ENCODE measurements at places on chromosomes 12 and 14.

DNA sequence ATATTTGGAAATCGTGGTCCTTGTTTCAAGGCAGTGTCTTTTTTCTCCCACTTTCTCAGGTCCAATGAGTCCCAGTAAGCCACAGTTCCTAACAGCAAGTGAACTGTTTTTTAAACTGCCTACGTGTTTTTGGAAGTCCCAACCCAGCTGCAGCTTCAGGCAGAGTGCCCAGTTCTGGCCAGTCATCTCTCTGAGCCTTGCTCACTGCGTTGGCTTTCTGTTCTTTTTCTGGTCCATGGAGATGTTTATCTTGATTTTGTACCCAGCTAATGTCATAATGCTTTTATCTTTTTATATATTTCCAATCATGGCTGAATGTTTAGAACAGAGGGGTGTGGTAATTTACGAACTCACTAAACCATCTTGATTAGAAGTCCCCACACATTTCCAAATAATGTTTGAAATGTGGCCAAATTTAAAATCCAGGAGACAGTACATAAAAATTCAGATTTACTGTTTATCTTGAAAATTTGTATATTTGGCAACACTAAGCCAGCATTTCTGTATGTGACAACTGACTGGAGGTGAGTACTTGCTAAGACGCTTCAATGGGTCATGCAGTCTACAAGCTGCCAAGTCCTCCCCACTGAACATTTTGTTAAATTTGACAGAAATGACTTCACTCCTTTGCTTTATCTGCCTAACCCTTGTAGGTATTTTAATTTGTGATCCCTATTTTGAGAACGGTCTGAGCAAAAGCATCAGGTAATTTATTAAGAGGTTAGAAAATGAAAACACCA lies 46.1 kb upstream of the OTOGL start:
- no peak for DNase-seq

DNA sequence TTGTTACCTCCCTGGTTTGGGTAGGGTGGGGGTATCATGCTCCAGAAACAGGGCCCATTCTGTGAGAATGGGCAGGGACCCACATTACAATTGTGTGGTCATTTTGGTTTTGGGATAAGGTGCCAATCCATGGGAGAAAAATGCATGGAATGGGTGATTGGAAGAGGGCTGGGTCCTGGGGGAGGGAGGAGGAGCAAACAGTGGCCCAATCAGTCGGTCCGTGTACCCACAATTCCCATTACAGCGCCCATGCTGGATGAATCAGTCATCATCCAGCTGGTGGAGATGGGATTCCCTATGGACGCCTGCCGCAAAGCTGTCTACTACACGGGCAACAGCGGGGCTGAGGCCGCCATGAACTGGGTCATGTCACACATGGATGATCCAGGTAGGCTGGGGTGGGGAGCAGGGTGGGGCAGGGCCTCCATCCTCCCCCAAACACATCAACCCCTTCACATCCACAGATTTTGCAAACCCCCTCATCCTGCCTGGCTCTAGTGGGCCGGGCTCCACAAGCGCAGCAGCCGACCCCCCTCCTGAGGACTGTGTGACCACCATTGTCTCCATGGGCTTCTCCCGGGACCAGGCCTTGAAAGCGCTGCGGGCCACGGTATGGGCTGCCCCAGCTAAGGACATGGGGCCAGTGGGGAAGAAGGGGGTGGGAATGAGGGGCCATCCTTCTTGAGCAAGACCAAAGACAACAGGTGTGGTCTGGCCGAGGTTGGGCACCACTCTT lies 3.6 kb upstream of the TPI1 start:
- DNase-seq: no peak

- no peak for DNase-seq
Observed at GRCh38 chr12:31729705-31730104, 884 bp upstream of the AMN1 start.

DNA sequence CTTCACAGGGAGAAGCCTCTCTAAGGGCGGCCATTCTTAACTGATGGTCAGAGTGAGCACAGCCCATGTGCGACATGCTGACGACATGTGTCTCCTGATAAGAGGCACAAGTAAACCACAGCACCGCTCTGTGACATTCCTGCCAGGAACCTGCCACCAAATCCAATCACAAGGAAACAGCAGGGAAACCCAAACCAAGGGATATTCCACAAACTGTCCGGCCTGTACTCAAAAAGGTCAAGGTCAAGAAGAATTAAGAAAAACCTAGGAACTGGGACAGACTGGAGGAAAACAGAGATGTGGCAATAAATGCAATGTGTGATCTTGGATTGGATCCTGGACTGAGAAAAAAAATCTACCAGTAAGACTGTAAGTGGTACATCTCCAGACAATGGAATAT lies 91.9 kb downstream of the SYNE3 start:
- DNase-seq: no peak

All from NCI-H2081 (cell line).